ENCODE measurements at places on chromosomes 4 and X.

DNA sequence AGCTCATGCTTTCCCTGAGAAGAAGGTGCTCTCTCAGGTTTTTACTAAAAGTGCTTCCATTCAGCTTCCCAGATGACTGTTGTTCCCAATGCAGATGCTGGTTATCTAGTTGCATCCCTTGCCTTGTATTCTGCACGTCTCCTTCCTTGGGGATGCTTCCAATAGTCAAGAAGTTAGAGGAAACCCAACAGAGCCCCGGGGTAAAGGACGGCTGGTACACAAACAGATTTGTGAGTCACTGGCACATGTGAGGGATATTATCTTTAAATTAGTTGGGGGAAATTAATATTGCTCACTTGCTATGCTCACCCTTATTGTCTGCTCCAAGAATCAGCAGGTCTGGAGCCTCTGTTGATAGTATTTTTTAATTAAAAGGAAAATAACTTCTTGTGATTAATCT is 465.2 kb upstream of the BOD1L1 start:
- no peak for DNase-seq

DNA sequence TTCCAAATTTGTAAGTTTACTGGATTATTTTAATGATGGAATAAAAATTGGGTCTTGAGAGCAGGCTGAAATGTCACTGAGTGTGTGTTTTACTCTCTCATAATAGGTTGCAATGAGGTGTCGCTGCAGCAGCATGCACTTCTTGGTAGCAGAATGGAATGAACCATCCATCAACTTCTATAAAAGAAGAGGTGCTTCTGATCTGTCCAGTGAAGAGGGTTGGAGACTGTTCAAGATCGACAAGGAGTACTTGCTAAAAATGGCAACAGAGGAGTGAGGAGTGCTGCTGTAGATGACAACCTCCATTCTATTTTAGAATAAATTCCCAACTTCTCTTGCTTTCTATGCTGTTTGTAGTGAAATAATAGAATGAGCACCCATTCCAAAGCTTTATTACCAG is 2.6 kb downstream of the SAT1 start:
- no peak for DNase-seq

DNA sequence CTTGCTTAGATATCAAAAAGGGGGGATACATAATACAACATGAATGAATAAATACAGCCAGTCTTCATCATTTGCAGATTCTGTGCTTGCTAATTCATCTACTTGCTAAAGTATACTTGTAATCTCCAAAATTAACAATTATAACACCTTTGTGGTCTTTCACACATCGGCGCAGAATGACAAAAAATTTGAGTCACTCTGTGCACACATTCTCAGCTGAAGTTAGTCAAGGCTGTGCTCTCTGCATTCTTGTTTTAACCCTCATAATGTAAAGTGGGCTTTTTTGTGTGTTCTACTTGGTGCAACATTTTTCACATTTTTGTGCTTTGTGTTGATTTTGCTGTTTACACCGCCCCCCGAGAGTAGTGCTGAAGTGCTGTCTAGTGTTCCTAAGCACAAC is 65.8 kb upstream of the GPRIN3 start:
- no peak for DNase-seq

DNA sequence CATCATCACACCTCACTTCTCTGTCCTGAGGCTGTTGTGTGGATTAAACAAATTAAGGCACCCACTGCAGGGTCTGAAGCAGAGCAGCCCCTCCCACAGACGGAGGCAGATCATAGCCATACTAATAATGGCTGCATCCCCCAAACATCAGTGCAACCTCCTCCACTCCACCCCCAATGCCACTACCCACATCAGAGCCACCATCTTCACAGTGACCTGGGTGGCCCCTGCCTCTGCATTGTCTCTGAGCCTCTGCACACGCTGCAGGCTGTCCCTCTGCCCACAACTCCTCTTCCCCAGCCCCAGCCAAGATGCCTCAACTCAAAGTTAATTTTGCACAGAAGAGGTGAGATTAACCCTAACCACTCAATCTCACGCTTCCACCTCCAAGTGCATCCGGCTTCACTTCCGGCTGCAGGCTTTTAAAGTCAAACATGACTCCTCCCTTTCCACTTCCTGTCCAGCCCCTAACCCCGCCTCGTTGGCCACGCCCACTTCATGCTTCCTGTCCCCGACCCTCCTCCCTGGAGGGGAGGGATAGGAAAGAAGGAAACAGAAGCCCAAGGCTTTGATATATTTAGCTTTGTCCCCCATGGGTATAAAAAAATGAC is 22.7 kb downstream of the JAKMIP1 start:
- peak; percentile 37 for DNase-seq

GRCh38 chr4:27020603-27021002 is 160.0 kb downstream of the STIM2 start:
- DNase-seq = no peak

- peak; percentile 38 for DNase-seq
Observed at GRCh38 chr4:122914292-122914904, 8.0 kb downstream of the NUDT6 start.

- no peak for DNase-seq
Observed at GRCh38 chr4:115158296-115158695, 44.9 kb upstream of the NDST4 start.

GRCh38 chrX:39416547-39417260 is 615.4 kb downstream of the MID1IP1 start:
- no peak for DNase-seq

DNA sequence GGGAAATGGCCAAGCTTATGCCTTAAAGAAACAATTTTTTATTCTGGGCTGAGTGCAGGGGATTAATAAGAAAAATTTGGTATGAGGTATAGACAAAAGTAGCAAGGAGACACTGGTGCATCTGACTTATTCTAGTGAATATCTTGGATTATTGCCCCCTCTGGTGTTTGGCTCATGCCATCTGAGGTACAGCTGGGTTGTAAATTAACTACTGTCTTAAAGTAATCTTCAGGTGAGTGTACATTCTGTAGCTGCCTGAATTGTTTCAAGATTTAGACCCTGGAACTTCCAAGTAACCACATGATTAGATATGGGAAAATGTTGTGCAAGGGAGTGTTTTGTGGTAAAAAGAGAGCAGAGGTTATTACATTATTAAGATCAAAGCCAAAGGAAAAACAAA is 988.7 kb downstream of the FAM133A start:
- peak; percentile 1 for DNase-seq

- DNase-seq = no peak
Observed at GRCh38 chr4:87051121-87051713, 116.4 kb downstream of the AFF1 start.

All from NB4 (cell line).